ENCODE measurements at places on chromosomes 11 and 22.

- no peak for DNase-seq
These were observed 13.7 kb downstream of the CHADL start for GRCh38 chr22:41226723-41227655.

DNA sequence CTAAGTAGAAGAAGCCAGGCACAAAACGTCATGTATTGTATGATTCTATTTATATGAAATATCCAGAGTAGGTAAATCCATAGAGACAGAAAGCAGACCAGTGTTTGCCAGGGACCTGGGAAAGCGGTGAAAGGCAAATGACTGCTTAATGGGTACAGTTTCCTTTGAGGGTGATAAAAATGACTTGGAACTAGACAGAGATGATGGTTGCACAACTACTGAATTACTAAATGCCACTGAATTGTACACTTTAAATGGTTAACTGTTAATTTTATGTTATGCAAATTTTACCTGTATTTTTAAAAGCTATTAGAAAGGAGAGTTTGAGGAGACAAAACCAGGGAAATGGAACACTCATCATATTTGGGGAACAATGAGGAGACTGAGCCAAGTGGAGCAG, 61.8 kb upstream of the USP47 start:
- no peak for DNase-seq

DNA sequence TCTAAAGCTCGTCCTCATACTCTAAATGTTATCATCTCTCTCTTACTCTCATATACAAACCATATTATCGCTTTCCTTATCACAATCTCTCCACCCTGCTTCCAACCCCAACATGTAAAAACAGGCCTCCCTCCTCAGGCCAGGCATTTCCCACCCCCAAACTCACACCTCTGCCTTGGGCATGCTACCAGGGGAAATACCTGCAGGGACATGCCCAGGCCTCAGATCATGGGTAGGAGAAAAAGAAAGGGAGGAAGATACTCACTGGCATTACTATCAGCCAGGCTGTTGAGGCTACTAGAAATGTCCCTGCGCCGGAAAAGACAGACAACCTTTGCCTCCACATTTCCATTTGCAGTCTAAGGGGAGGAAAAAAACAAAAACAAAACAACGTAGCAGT, 1.8 kb downstream of the MTA2 start:
- DNase-seq, result no peak

- no peak for DNase-seq
These were observed 139.9 kb upstream of the SORL1-AS1 start for GRCh38 chr11:121592708-121593107.

GRCh38 chr22:18032455-18033101, 8.2 kb upstream of the MICAL3 start:
- DNase-seq, result no peak

DNA sequence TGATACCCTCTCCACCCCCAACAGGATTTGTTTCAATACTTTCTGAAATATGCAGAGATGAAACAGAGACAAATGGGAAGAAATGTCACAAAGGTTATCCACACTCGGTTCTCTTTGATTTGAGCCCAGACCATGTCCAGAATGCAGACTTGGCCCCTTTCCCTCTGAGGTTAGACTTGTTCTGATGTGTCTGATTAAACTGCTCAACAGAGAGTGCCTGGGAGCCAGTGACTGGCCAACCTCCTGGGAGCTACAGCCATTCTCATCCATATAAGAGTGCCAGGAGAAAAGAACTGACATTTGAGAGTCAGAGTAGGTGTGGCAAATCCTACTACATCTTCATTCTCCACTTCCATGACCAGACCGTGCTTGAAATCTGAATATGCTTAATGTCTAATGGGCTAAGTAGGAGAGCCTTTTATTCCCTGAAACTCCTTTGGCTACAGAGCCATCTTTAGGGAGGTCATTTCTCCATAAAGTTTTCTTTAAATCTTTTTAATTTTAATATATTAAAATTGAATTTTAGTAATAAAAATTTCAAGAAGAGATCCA, 201.4 kb downstream of the BLID start:
- no peak for DNase-seq

DNA sequence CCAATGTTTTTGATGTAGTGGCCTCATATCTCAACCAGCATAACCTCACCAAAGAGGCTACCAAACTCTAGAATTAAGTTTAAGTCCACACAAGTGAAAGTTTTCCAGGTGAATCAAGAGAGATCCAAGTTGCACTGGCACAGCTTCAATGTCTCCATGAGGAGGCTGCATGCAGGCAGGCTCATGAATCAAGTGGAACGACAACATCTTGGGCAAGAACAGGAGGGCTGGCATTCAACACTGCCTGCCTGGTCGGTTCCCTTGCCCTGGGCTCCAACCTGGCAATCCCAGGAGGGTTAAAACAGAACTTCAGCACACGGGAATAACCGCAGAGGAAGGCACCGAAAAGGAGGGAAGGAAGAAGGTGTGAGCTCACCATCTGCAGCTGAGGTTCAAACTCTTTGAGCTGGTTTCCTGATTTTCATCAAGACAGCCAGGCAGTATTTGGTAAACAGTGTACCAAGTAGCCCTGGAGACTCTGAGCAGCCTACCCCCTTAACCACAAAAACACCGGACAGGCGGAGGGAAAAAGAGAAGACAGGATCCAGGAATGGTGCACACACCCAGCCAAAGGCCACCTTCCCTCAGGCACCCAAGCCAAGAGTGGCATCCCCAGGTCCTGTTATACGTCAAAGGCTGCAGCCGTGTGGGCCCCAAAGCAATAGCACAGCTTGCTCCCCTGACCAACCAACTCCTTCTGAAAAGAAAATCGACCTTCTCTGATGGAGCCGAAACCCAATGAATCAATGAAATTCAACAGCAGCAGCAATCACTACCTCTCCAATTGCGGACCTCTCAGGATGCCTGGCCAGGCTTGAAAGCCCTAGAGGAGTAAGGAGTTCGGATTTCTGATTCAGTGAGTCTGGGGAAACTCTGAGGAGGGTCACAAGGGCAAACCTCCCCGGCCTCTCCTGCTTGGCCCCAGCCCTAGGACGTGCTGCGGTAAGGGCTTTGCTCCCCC, 1.3 kb downstream of the PACSIN2 start:
- no peak for DNase-seq

DNA sequence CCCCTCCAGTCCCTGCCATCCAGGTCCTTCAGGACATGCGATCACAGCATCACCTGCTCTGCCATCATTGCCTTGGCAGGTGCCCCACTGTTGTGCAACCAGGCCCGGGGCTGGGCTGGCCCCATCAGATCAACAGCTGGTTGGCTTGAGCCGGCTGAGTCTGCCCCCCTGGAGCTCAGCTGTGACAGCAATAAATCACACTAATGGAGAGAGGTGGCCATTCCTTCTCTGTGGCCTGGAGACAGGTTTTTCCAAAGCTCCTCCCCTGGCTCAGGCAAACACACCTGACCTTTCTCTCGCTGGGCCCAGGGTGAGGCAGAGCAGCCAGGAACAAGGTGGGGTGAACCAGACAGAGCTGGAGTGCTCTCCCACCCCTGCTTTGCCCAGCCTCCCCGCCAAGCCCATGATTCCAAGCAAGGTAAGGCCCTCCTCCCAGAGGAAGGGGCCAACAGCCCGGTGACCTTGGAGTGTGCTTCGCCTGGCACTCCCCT, 8.9 kb upstream of the FXYD2 start:
- DNase-seq, result no peak

GRCh38 chr22:46547883-46548244, 10.4 kb upstream of the CELSR1 start:
- no peak for DNase-seq

- DNase-seq, result no peak
These were observed 109.4 kb upstream of the RCN1 start for GRCh38 chr11:31981457-31981856.
